ENCODE measurements at places on chromosomes 6 and 20. TPM values are rescaled to one million over a fixed set of nuclear protein-coding genes. Genes with fewer than 3 reads are reported as not detected.

Gene PRRT1
- total RNA-seq: 0.09 TPM

Gene AHI1
- 37.2 TPM for total RNA-seq

Gene OTOR
- not detected for total RNA-seq

Gene DLK2
- 0.30 TPM for total RNA-seq

Gene TMC2
- not detected for total RNA-seq

Gene BPIFA1
- total RNA-seq: not detected

Gene SPATS1
- not detected for total RNA-seq

Gene SNAI1
- total RNA-seq: 0.30 TPM

Gene RCAN2
- total RNA-seq: not detected

Gene BFSP1
- total RNA-seq: 3.6 TPM

Gene CST7
- total RNA-seq: not detected

Gene PACSIN1
- not detected for total RNA-seq

Gene C20orf96
- total RNA-seq: 4.1 TPM

Gene FUT9
- total RNA-seq: not detected

Gene ADTRP
- total RNA-seq: 4.9 TPM

Gene SAMD3
- total RNA-seq: 24.1 TPM

Gene CLVS2
- total RNA-seq: under 0.01 TPM

Gene CFB
- 28.8 TPM for total RNA-seq

Gene REM1
- not detected for total RNA-seq

Gene TMEM217
- total RNA-seq: 1.2 TPM

Gene BHLHE23
- total RNA-seq: not detected

Gene RAB44
- total RNA-seq: not detected

Gene LGSN
- not detected for total RNA-seq

Gene ATP6V1G2
- 3.3 TPM for total RNA-seq

Gene CDC25B
- total RNA-seq: 18.8 TPM

Gene PRR18
- total RNA-seq: not detected

Gene NMBR
- total RNA-seq: not detected

Gene NINL
- 9.5 TPM for total RNA-seq

Gene TNFRSF21
- 12.8 TPM for total RNA-seq

Gene TRIM40
- not detected for total RNA-seq

Gene ZC3H12D
- total RNA-seq: 0.30 TPM

Data from smooth muscle cell of the umbilical artery (primary cell).